Kasumi-1 (cell line): ENCODE measurements at places on chromosomes 1 and 21.

- DNase-seq, result no peak
Observed at GRCh38 chr1:239155466-239156091, 230.8 kb upstream of the CHRM3 start.

DNA sequence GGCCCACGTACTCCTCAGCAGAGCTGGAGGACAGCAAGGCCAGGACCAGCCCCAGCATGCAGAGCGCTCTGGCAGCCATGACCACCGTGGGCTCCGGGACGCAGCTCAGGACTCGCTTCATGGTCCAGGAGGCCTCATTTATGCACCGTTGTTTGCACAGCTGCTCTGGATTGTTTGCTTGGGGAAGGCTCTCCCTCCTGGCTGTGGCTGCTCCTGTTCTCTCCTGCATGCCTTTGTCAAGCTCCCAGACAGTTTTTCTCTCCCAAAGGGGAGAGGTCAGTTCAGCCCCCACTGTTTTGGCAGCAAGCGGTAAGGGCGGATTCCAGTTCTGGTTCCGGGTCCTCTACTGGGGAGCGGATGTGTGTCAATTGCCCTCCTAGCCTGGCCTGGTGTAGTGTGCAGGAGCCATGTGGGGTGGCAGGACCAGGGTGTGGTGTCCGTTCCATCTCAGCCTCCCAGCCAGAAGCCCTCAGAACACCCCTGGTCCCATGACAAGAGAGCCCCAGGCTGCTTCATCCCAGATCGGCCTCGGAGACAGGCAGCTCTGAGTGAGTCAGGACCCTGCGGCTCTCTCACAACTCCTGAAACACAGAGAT, at the start of gene TFF3:
TFF3 (minus strand) TSS at position 114 of the 596 bp plus-strand sequence; CDS start at position 79, 35 bp downstream.
- no peak for DNase-seq

DNA sequence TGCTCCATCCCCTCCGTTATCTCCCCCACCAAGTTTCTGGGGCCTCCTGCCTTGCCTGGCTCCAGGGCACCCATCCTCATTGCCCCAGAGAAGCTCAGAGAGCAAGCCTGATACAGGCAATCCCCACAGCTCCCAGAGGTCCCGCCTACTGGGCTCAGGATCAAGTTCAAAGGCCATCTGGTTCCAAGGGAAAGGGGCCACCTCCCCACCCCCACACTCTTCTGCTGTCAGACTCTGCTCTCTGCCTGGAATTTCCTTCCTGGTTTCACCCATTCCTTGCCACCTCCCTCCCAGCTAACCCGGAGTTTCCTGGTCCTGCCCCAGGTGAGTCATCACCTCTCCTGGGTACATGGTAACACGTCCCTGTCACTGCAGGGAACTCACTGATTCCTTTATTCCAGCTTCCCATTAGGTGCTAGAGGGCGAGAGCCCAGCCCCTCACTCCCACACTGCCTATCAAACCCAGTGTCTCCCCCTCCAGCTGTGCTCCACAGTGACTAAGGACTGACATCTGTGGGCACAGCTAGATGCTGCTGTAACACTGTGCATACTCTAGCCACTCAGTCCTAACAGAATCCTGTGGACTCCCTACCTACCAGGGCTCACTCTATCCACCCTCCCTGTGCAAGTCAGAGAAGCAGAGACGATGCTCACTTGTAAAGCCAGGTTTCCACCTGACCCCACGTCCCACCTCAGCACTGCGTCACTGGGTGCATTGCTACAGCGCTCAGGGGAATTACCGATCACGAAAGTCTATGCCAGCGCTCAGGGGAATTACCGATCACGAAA, 21.8 kb downstream of the RSPH1 start:
- no peak for DNase-seq

DNA sequence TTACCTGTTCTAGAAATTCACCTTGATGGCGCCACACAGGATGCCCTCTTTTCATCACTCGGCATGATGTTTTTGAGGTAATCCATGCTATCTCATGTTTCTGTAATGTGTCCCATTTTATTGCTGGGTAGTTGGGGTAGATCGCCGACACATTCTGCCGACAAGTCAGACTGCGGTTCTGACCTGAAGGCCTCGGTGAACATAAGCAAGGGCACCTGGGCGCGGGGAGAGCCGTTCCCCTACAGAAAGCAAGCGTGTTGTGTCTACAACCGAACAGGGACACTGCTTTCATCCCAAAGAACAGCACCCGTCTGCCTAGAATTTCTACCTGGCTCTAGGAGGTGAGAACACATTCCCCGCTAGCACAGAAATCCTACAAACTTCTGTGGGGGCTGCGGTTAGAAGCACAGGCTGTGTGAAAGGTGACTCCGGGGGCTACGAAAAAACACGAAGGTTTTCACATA, 149.2 kb downstream of the PPIAL4G start:
- DNase-seq, result no peak

DNA sequence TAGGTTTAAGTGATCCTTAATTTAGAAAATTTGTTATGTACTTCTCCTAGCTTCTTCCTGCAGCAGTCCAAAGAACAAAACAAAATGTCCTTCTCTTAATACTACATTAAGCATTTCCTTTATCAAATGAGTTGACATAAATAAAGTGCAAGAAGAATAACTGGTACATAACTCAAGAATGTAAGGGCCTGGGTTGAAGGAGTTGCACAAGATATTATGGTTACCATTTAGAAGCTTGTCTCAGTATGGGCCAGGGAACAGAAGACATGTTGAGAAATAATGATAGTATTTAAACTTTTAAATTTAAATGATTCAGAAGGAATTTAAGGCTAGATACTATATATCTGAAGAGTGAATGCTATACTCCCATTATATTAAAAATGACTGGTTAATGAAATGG, 23.5 kb downstream of the SUCO start:
- DNase-seq, result no peak

GRCh38 chr1:7303554-7304317, 467.4 kb upstream of the VAMP3 start:
- DNase-seq, result no peak

GRCh38 chr1:205537386-205538018, 33.0 kb downstream of the CDK18 start:
- no peak for DNase-seq

GRCh38 chr21:40765811-40766210, 81.1 kb downstream of the DSCAM start:
- DNase-seq, result no peak

- no peak for DNase-seq
Observed at GRCh38 chr1:243364866-243365265, 109.0 kb downstream of the SDCCAG8 start.

DNA sequence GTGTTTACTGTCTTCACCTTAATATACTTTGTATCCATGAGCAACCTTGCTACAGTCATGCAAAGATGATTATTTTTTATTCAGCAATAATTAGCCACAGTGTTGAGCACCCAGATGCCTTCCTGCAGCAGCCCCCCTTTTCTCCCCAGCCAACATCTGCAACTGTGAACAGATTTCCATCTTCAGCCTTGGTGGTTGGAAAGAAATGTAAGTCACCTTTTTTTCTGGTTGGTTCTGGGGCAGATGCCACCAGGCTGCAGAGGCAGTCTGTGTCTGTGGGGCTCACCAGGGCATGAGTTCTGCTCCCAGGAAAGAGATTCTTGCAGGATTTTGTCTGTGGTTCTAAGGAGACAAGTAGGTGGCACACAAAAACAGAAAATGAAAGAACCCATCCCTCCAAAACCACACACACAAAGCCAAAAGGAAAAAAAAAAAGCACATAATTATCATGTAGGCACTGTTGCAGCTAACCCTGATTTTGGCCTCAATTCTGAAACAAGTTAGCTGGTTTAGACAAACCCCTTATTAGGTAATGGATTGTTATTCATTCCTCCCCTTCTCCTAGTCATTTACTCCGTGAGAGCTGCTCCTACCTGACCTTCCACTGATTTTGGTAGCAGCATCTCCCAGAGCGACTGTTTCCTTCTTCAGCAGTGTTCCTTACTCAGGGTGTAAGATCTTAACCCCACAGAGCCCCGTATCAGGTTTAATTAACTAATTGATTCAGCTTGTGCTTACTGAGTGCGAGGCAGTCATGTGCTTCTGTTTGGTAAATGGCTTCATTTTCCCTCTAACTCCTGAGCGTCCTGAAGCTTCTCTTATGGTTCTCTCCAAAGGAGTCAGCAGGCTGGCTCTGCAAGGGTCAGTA, 36.5 kb downstream of the GALNT2 start:
- no peak for DNase-seq

DNA sequence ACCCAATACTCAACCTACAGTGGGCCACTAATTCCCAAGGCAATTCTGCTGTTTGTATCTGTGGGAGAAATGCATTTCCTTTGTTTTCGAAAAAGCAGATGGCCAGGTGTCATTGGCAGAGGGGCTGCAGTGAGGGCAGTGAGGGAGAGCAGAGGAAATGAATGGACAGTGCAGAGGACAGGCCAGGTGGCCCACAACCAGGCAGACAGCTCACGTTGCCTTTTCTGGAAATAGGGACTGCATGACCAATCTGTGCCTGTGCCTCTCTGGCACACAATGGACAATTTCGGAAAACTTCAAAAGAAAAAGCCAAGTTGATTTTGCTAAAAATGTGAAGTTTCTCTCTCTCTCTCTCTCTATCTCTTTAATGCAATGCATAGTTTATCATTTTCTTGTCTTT, 52.6 kb upstream of the ETS2 start:
- no peak for DNase-seq

DNA sequence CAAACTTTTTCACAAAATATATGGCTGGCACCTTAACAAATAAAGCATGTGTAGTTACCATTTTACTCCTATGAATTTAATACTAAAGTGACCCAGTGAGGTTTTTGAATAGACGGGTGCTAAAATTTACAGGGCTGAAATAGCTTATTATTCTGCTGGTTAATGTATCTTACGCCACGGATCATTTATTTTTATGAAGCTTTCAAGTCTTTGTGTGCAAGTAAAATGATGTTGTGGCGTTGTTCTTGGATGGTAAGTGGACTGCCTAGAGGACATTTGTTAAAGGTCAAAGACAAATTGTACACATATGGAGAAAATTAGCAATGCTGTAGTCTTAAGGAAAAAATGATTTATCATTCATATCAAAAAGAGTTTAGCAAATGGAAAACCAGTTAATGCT, 22.8 kb downstream of the INSL5 start:
- no peak for DNase-seq

DNA sequence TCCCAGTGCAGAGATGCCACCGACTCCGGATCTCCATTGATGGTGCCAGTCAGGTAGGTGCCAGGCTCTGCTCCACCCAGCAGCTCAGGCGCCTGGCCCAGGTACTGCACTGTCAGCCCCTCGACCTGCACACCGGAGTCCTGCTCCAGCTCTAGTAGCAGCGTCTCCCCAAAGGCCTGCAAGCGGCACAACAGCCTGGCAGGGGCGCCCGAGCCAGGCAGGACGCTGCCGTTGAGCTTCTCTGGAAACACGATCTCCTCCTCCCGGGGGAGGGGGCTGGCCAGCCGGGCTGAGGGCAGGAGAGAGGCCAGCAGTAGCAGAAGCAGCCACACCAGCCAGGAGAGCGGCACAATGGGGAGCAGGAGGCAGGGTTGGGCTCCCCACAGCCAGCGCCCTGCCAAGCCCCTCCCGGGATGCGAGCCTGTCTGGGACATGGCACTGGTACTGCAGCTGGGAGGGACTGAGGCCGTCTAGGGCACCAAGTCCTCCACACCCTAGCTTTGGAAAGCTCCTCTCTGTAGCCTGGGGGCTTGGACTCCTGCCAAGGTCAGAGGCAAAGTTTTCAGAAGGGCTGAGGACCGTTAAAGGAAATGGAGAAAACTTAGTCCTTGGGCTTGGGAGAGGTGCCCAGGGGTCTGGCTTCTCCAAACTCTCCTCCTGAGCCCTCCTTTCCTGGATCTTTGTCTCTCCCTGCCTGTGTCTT, 509 bp downstream of the ADAMTS4 start:
- no peak for DNase-seq

DNA sequence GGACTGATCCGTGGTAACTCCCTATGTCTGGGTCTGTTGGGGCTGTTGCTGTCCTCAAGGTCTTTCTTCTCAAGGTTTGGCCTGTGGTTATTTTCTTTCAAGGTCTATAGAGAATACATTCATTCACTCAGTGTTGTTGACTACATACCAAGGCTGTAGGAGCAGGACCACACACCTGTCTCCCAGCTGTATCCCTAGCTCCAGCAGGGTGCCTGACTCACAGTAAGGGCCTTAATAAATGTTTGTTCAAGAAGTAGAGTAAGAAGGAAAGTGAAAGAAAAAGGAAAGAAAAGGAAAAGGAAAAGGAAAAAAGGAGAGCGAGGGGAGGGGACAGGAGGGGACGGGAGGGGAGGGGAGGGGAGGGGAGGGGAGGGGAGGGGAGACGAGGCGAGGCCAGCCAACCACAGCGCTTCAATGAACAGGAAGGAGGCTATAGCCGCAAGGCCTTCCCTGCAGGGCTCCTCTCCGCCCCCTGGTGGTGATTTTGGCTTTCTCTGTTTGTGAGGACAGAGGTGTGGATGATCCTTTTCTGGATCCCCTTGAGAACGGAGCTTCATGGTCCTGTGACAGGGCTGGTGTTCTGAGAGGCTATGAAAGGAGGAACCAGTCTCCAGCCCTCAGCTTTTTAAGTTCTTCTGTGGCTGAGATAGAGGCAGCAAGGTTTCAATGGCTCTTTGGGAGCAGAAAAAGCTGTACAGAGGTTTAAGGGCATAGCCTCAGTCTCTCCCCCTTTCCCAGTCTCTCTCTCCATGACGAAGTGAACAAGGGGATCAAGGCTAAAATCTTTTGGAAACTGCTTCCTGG, 30.6 kb upstream of the LCE5A start:
- peak; percentile 39 for DNase-seq

DNA sequence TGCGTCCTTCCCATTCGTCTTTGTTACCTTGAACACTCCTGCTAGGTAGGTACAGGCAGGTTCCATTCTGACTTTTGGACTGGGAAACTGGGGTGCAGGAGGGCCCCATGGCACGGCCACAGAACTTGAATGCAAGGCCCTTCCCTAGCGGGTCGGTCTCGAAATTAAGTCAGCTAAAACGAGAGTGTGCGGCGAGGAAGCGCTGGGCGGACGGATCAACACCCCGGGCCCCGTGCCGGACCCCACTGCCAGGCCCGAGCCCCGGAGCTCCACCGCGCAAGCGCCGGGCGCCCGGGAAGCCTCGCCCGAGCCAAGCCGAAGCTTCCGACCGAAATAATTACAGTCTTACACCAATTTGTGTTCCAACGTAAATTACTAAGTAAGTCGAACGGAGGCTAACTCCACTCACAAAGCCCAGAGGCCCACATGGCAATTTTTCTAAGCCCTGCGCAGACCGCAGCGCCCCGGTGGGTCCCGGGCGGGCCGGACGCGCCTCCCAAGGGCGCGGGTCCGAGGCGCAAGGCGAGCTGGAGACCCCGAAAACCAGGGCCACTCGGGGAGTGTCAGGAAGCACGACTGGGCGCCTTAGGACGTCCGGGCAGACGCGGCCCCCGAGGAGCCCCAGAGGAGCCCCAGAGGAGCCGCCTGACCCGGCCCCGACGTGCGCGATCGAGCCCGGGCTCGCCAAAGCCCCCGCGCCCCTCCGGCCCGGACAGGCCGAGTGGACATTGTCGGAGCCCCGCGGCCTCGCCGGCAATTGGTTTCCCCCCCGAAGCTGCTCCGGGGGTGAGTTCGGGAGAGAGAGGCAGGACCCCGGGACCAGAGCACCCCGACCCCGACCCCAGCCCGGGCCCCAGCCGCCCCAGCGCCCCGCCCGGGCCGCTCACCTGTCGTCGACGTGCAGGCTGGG, 624 bp downstream of the RIPK4 start:
- DNase-seq, result no peak

DNA sequence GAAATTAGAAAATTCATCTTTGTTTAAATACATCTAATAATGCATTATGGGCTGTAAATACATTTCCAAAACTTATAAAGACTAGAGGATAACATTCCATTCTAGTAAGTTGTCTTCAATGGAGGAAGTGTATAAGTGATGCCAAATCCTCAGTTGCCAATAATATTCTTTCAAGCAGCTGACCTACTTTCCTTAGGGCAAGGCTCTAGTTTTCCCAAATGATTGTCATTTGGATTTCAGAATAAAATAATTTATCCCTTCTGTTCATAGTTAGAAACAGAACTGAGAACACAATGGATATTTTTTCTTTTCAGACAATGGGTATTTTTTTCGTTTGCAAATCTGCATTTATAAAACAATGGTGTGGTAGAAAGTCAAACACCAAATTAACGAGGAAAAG, 354.9 kb upstream of the ADAMTS5 start:
- no peak for DNase-seq
